ENCODE measurements at places on chromosomes 16 and 17. TPM values are rescaled to one million over a fixed set of nuclear protein-coding genes. Genes with fewer than 3 reads are reported as not detected.

Gene ZG16
- not detected for total RNA-seq

Gene ARHGDIG
- 5.9 TPM for total RNA-seq

DNA sequence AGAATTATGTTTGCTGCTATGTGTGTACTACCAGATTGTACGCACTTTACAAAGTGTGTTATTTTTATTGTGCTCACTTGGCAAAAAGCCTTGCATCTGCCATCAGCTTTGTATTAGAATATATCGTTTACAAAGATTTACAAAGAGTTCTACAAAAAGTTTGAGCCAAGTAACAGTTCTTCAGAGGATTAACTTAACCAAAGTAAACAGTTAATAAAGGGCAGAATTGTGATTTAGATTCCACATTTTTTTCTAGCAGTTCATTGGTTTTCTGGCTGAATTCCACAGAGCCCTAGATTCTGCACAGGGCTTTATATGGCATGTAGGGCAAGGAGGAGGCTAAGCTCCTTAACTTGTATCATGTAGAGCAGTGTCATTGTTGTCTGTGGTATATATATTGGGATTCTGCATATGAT is 29.4 kb downstream of the UTP18 start:
- DNase-seq, result no peak

GRCh38 chr17:46023783-46024388 is 24.8 kb downstream of the STH start:
- no peak for DNase-seq

Gene KRTAP4-4
- not detected for total RNA-seq
